ENCODE measurements at places on chromosomes 11 and 22.

DNA sequence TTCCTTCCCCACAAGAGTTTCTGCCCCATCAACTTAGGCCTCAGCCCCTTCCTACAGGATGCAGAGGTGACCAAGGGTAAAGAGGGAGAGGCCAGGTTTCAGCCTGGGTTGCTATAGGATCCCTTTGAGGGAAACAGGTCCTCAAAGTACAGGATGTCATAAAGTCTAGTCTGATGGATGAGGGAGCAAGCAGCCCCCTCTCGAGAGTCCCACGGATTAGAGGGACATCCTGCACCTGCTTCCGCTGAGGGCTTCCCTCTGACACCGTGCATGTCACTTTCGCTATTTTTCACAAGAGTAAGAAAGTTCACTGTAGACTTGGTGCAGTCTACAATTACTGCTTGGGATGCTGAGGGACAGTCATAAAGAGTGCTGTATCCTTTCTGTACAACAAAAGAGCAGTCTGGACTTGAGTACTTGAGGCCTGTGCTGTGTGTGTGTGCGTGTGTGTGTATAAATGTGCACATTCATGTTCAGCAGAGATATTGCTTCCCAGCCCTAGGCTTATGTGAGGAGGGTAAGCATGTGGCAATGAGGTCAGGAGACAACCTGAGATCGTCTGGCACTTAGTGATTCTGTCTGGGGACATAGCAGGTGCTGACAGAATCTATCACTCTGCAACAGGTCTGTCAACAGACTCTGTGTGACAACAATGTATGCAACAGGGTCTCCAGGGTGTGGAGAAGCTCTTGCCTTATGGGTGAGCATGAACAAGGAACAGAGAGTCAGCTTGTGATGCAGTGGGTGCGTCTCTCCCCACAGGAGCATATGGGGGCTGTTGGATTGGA, 18.0 kb upstream of the CHST1 start:
- no peak for DNase-seq

DNA sequence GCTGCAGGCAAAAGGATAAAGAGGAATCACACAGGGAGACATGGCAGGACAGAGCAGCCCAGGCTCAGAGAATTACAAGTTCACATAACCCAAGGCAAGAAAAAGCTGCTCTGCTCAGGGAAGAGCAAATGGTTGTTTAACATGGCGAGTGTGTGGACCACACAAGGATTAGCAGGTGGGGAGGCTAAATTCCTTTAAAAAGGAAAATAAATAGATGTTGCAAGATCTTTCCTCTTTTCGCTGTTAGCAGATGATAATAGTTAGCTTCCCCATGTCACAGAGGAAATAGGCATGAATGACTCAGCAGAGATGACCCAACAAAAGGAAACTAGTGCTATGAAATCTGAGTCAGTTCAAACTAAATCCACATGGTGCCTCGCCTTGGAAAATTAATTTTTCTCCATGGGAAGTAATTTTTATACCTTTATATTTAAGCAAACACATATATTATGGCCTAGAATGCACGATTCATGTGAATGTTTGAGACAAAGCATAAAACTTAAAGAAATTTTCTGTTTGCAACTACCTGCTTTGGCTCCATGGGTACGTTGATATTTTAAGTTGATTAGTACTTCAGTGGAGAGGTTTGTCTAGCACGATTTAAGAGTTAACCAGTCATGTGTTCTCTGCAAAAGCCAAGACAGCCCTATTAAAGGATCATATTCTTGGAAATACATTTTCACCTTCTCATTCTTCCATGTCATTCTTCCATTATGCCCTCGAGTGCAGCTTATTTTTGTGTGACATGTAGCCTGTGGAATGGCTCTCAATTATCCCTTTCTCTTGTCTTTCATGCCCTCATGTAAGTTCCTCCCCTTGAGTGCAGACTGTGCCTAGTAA, 38.5 kb upstream of the FJX1 start:
- DNase-seq, result no peak

DNA sequence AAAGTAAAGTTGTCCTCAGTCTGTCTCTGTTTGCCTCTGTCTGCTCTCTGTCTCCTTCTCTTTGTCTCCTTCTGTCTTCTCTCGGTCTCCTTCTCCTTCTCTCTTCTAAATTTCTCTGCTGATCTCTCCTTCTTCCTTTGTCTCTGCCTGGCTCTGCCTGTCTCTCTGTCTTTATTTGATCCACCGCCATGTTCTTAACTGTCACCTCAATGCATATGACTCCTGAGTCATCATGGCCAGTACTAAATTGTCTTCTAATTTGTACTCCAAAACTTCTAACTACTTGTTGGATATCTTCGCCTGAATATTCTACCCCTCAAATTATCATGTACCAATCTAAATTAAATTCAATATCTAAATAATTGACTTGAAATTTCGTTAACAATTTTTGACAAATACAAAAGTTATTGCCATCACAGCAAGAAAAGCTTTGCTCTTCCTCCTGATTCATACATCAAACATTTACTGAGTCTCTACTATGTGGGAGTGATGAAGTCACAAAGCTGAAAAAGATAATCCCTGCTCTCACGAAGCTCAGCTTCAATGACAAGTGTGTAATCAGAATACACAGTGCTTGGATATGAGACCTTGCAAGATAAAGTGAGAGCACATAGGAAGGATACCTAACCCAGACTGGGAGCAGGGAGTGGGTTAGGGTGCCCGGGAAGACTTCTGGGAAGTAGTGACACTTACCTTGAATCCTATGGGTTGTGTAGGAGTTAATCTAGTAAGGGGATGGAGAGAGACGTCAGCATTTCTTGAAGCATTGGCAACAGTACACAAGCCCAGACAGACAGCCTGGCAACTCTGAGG, 193.0 kb downstream of the MAML2 start:
- DNase-seq, result no peak

DNA sequence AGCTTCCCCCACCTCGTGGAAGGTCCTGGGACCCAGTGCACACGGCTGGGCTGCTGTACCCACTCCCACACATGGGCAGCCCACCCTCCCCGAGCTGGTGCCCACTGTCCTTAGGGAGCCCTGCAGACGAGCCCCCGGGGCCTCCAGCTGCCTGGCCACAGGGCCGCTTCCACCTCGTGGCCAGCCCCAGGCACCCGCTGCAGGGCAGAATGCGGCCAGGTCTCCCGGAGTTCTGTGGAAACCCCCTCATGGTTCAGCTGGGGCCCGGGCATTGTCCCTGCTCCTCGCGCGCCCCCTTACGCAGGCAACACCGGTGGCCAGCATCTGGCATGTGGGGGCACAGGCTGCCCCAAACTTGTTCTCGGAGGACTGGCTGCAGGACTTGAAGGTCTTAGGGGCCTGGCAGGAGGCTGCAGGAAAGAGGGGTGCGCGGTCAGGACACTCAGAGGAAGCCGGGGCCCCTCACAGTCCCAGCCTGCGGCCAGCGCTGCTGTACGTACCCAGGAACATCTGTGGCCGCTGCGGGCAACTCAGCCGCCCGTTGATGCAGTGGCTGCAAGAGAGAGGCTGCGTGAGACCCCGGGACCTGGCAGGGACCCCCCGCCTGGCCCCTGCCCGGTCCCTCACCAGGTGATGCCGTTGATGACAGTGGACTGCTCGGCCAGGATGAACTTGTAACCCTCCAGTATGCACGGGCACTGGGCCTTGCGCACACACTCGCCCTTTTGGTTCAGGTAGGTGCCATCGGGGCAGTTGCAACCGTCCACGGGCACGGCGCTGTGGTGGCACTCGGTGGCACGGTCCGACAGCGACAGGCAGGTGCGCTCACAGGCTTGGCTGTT, 9.7 kb downstream of the MUC6 start:
- no peak for DNase-seq

DNA sequence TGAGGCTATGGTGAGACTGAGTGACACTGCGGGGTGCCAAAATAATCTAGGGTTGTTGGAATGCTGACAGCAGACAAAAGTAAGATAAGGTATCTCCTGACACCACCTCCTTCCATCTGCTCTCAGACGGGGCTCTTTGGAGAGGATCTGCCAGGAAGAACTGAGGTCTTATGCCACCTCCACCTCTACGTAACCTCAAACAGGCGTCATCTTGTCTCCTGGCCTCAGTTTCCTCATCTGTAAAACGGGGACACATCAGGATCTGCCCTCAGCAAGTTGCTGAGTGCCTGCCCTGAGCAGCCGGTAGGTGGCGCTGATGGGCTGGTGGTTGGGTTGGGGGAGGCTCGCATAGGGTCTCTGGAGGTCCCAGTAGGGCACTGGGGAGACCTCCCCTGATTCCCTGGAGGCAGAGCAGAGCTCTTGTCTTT, 1.7 kb upstream of the MYEOV start:
- DNase-seq, result peak; percentile 37

GRCh38 chr22:37054600-37055365, 3.2 kb downstream of the KCTD17 start:
- no peak for DNase-seq

GRCh38 chr11:110613197-110613918, 98.9 kb downstream of the ARHGAP20 start:
- no peak for DNase-seq

DNA sequence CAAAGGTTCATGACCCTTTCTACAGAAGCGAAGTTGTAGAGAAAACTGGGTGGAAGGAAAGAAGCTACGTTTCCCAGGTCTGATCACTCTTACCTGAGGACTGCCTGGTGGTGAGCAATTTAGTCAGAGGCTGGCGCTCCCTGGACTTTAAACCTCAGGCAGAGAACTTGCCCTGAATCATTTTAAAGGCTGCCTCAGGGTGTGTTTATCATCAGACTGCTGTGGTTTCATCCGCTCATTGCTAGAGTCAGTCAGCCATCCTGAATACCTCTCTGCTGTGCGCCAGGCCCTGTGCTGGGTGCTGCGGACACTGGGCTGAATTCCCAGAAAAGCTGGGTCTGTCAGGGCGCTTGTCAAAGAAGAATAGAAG, 2.7 kb downstream of the DTX4 start:
- DNase-seq, result no peak

DNA sequence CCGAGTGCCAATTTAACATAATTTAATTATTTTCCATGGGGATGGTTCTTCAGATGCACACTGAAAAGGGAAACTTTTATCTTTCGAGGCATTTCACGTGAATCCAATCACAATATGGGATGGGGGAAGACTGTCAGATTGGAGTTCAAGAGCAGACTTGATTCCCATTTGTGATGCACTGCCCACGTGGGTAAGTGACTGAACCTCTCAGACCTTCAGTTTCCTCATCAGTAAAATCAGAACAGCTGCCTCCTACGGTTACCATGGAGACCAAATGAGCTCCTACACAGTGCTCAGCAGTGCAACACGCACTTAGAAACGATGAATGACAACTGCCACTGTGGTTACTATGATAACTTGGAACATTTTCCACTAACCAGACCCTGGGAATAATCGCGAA, 21.7 kb downstream of the KIAA0930 start:
- no peak for DNase-seq

- DNase-seq, result no peak
Measured at GRCh38 chr11:31645747-31646146, 136.2 kb downstream of the ELP4 start.

DNA sequence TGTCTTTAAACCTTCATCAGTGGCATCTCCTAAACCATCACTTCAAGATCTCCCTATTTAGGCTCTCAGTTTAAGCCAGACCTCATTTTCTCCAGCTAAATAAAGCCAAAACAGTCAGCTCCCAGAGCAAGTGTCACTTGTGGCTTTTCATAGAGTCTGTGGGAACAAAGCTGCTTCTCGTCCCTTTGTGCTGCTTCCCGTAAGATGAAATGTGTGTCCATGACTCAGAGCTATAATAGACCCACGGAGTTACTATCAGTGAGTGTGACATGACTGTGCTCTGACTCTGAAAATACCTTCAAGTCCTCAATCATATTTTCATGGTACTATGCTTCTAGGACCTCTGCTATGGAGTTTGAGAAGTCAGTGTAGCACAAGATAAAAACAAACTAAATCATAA, 57.3 kb upstream of the SLN start:
- no peak for DNase-seq

GRCh38 chr22:37775785-37776638, 31.7 kb upstream of the GCAT start:
- DNase-seq, result no peak

DNA sequence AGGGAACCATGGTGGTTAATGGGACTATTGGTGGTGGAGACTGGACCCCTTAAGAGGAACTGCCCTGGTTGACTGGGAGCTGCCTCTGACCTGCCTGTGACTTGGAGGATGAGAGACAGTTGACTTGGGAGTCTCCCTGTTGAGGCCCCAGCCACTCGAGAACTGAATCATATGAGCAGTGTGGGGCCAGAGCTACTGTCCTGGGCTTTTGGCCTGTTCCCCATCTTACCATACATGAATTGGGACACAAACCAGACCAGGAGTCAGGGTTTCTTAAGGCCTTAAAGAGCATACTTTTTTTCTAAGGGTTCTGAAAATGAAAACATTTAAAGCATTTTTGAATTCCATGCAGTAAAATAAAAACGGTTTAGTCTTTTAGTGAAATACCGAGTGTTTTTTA, 92.8 kb downstream of the TEAD1 start:
- no peak for DNase-seq
